ENCODE measurements at places on chromosomes 4 and X.

GRCh38 chrX:39645178-39645895, 452.4 kb downstream of the BCOR start:
- no peak for DNase-seq

- DNase-seq: peak; percentile 53
Observed at GRCh38 chr4:123564758-123565346, 168.3 kb downstream of the SPRY1 start.

GRCh38 chr4:179486570-179487335, 2044.5 kb upstream of the AGA start:
- no peak for DNase-seq

- no peak for DNase-seq
Observed at GRCh38 chr4:170256807-170257206, 167.1 kb upstream of the AADAT start.

DNA sequence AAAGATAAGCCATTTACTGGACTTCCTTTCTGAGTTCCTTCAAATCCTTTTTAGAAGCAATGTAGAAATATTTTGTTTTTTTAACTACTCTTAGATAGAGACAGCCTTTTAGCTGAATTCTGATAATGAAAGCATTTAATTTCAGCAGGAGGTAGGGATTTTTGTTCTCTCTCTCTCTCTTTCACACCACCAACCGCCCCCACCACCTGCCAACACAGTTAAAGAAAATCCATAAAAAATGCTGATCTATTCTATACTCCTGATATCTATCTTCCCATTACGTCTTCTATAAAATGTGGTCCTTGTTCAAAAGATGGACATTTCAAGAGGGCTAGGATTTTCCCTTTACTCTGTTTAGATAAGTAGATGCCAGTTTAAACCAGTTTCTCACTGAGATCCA, 104.5 kb downstream of the DCLK2 start:
- DNase-seq: no peak

DNA sequence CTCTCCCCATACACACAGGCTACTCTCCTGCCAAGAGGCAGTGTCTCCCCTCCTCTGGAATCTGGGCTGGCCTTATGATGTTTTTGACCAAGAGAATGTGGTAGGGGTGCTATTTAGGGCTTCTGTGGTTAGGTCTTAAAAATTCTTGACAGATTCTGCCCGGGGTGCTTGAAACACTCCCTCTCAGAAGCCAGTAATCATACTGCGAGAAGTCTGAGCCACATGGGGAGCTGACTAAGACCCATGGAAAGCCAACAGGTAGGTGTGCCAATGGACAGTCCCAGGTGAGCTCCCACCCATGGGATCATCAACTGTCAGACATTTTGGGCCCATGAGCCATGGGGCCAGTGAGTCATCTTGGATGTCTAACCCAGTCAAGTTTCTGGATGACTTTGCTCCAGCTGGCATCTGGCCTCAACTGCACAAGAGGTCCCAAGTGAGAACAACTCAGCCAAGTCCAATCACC, 315.7 kb downstream of the FBXW7 start:
- no peak for DNase-seq

- DNase-seq: no peak
Observed at GRCh38 chr4:101254776-101255175, 92.5 kb downstream of the PPP3CA start.

- DNase-seq: no peak
Observed at GRCh38 chr4:19214591-19215186, 1037.0 kb upstream of the SLIT2 start.

GRCh38 chrX:27746516-27746915, 61.3 kb upstream of the MAGEB10 start:
- no peak for DNase-seq

GRCh38 chr4:78560296-78560963, 8.9 kb downstream of the ANXA3 start:
- no peak for DNase-seq

DNA sequence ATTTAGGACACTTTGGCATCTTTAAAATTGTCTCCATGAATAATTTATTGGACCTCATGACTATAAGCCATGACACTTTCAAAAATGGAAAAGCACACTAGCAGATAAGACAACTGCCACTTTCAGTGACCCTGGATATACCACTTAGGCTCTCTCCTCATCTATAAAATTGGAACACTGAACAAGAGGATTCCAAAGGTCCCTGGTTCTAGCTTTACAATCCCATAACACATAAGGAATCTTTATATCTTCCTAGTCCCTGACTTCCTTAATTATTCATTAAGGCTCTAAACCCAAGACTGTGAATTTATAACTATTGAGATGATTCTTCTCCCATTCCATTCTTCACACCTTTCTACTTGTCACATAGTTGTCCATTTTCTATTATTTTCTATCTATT, 190.2 kb downstream of the SCFD2 start:
- DNase-seq: no peak

GRCh38 chrX:15564981-15565579, 35.7 kb downstream of the ACE2 start:
- DNase-seq: peak; percentile 24

DNA sequence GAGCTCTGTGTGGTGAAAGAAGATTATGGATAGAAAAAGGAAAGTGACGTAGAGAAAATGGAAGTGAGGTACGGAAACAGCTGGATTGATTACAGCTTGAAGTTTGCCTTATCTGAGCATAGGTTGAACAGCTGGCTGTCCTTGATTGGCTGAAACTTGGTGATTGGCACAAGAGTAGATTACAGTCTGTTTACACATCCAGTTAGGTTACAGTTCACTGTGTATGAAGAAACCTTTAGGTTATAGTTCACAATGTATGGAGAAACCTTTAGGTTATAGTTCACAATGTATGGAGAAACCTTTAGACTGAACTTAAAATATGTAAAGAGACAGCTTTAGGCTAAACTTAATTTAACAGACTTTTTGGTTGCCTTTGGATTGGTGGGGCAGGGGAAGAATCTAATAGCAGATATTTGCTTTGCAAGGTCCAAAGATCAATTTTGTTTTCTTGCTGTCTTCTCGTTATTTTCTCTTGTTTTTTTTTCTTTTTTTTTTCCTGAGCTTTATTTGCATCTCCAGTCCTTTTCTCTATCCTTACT, 15.6 kb upstream of the ART3 start:
- DNase-seq: no peak

GRCh38 chr4:145784036-145784435, 104.1 kb downstream of the C4orf51 start:
- no peak for DNase-seq

DNA sequence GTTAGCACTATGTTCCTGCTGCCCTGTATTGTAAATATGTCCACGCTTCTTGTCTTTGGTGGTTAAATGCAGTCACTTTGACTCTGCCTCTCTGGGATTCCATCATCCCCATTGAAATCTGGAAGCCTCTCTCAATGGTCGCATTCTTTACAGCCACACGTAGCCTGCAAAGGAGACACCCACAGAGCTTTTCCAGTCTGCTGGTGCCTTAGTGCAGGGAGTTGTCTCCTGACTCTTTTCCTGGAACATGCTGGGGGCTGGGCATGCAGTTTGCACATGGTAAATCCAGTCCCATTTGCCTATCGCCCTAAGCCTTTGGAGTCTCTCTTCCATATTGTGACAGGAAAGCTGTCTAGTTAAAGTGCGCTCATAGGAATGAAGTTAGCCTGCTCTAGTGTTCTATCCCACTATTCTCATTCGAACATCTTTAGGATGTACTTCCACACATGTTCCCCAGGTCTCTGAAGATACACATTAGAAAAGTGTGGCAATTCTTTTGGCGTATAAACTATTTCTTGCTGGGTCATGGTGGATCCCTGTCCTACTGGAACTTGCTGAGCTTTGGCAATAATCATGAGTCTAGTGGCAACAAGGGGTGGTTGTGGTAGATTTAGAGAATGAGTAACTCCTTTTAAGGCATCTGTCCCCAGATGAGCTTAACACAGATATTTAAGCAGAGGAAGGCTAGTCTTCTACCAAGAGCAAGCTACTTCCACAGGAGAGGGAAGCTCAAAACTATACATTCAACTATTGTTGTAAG, 33.7 kb downstream of the COQ2 start:
- DNase-seq: no peak

- peak; percentile 5 for DNase-seq
Observed at GRCh38 chr4:104492183-104492771, 2.4 kb downstream of the CXXC4 start.

DNA sequence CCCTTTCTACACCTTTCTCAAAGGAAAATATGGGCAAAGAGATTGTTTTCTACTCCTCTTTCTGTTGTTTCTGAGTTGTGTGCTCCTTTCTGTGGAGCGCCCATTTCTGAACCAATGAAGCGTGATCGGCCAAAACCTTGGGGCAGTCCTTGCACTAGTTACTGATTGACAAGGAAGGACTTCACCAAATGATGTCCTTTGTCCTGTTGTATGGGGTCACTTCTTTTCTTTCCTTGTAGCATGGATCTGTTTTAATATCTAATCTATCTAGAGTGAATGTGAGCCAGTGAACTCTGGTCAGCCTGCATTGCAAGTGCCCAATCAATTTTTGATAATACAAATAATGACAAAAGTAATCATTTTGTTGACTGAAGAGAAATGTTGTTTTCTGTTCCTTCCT, 94.5 kb downstream of the EGF start:
- no peak for DNase-seq

DNA sequence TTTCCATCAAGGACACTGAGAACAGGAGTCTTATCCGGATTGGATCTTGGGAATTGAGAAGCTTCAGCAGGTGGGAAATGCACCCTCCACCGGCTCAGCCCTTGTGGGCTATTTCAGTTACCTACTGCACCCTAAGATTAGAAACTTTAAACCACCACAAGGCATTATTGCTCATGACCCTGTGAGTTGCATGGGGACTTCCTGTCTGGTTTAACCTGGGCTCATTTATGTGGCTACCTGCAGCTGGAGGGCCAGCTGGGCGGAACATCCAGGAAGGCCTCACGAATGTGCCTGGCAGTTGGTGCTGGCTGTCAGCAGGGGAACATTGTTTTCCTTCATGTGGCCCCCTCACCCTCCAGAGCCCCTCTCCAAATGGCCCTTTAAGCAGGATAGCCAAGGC, 164.1 kb downstream of the DEFB131A start:
- DNase-seq: no peak

- peak; percentile 93 for DNase-seq
Observed at GRCh38 chr4:56684320-56685050, 3.4 kb upstream of the HOPX start.

- no peak for DNase-seq
Observed at GRCh38 chr4:115844180-115844579, 730.8 kb upstream of the NDST4 start.

GRCh38 chr4:8664976-8665375, 72.4 kb downstream of the CPZ start:
- DNase-seq: no peak

DNA sequence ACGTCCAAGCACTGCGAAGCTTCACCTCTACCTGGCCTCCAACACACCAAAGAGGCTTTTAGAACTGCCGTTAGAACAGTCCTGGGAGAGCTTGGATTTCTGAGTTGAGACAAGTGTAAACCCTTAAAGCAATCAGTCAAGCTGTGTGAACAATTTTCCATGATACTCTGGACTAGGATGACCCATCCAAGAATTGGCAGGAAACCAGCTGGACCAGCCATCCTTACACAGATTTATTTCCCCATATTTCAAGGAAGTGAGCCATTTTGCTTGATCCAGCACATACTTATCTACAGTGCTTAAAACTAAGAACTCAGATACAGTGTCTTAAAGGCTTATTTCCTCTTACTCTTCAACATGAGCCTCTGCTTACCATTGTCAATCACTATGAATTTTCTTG, 340.7 kb upstream of the HS3ST1 start:
- DNase-seq: no peak

DNA sequence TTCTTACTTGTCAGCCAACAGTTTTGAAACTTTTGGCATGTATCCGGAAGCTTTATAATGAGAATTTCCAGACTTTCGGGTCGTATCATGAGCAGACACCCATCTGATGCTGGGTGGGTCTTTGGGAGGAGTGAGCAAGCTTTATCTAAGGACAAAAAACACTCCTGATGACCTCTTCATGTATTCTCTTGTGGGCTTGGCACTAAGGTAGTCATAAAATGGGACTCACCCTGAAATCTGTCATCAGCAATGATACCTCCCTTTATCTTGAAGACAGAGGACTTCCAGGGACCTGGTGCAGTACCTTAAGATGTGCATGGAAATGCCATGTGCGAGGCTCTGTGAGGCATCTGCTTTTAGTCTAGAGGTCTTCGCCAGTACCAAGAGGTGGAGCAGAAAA, 346.3 kb upstream of the PPARGC1A start:
- no peak for DNase-seq

DNA sequence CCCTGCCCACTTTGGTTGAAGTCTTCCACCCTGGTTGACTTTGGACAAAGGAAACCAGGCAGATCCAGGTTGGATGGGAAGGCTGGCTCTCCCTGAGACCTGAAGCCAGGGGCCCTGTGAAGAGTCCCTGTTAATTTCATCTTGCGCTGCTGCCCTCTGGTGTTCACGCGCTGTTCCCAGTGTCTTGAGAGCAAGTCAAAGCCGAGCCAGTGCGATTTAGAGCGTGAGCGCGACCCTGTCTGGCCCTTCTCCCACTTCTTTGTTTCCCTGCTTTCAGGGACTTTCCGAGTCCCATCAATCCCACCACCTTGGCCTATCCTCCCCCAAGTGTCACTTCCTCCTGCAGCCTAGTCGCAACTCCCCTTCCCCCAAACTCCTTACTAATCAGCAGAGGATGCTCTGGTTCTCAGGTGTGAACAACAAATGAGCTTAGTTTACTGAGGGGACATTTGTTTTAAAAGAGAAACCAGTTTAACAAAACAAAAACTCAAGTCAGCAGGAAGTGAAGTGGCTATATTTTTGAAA, 25.8 kb upstream of the CHRNA9 start:
- DNase-seq: no peak
